ENCODE measurements at places on chromosomes 4 and X.

DNA sequence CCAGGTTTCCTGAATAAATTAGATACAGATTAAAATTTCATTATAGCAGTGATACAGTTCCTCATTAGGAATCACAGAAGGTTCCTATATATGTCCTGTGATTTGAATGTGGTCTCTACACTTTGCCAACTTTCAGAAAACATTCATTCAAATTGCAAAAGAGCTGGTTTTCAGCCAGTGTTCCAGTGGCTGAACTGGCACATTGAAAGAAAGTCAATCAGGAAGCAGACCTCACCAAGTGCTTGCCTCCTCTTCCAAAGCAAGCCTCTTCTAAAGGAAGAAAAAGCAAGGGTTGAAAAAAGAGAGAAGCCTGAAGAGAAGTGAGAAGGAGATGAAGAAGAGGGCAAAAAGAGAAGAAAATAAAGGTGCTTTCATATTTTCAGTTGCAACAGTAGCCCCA, 12.7 kb downstream of the KLHL34 start:
- DNase-seq, result no peak

DNA sequence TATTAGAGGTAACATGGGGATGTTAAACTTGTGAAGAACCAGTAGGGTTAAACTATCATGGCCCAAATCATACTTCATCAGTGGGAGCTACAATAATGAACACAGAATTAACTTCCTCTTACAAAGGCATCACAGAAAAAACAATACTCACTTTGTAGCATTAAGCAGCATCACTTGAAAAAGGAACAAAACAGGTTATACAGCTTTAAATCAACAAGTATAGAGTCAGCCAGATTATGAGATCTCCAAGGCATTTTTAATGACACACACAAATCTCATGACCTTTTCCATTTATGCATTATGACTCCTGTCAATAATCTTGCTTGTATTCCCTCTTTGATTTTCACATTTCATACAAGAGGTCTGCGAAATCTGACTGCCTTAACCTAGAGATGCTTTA, 18.3 kb downstream of the FBXL5 start:
- DNase-seq, result no peak

DNA sequence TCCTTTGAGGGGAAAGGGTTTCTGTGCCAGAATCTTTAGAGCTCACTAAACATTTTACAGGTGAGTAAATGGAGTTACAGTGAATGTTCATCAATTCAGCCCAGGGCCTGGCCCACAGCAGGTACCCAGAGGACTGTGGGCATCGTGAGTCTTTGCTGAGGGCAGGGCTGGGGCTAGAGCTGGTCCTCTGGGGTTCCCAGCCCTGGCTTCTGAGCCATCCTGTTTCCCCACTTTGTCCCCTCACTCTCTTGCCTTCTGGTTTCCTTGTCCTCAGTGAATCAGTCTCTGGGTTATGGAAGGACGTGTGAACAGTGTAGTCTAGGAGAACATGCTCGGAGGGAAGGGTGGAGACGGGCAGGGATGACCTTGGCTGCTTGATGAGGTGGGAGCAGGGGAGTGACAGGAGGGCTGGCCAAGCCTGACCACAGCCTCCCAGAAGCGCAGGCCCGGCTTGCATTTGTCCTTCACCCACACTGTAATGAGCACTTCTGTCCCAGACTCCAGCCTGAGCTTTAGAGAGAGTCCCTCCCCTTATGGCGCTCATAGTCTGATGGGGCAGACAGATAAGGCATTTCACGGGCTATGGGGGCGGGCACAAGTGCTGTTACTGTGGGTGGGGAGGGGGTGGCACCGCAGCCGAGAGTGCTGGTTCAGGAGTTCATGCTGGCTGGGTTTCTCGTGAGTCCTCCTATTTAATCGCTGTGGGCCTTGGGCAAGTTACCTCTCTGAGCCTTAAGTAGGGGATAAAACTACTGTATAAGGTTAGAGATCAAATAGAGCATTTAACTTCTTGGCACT, 17.3 kb downstream of the TBC1D14 start:
- no peak for DNase-seq

- DNase-seq, result no peak
Measured at GRCh38 chrX:129000018-129000417, 523.3 kb downstream of the SMARCA1 start.

- no peak for DNase-seq
Measured at GRCh38 chr4:54645830-54646229, 11.9 kb upstream of the KIT start.

DNA sequence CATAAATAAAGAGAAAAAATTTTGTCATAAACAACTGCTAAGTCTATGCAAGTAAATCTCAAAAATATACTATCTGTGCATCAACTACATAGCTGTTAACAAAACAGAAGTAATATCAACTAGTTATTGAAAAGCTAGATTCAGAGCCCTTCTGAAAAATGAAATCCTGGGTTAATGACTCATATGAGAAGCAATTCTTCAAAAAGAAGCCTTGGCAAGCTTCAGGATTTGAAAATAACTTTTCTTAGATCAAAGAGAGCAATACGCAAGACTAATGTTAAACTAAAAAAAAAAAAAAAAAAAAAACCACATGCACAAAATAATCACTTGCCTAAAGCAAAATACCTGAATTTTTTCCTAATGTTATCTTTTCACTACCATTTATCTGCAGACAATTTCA, 566.1 kb upstream of the BOD1L1 start:
- DNase-seq, result no peak

DNA sequence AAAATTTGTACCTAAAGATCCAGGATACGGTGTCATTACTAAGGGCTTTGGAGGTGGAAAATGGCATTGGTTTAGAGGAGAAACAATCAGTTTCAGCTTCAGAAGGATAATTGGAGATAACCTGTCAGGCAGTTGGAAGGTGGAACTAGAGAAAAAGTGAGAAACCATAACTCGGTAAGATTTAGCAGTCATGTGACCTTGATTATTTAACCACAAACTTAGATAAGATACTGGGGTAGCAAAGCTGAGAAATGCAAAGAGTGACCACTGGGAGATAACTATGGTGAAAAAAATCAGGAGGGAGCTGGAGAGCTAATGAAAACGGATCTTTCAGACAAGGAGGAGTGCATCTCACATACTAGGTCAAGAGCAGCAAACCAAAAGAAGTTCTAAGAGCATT, 58.3 kb upstream of the SMARCA5 start:
- no peak for DNase-seq

GRCh38 chr4:120921456-120922380, 808 bp downstream of the PRDM5 start:
- peak; percentile 20 for DNase-seq

DNA sequence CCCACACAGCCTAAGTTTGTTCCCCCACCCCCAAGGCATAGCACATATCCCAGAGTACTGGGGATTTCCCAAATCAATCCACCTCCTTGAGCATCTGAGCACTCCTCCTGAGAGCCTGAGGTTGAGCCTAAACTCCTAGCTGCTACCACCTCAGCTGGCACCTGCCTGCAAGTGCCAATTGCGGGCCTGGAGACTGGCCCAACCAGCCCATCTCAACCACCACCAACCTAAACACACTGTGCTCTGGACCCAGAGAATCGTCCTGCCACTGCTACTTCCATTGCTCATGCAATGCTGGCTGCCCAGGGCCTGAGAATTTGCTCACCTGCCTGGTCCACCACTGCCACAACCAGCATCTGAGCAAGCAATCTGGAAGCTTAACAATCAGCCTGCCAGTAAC, 177.1 kb downstream of the FGF13 start:
- DNase-seq, result no peak

DNA sequence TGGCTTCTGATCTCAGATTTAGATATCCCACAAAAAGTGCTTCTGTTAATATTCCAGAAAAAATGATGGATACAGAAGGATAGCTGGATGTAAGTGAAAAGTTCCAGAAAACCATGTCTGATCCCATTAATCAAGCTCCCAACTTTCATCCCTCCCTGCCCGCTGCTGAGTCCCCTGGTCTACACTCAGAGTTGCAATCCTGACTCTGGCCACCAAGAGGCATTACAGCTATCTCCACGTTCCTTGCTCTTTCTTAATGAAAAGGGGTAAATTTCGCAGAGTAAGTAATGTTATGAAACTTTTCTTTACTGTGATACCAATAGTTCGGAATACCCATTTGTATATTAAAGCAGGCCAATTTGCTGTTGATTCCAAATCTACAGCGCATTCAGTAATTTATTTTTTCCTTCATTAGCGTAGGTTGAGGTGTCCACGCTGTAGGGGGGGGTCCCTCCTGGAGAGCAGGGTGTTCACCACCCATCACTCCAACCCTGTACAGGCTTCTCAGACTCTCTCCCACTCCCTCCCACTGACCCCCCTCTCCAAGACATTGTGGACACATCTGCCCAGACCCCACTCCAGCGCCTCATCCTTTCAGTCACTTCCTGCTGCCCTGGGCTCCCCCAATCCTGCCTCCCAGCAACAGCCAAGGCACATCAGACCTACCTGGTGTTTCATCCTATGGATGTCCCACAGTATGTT, 55.1 kb downstream of the RAB40A start:
- no peak for DNase-seq

- no peak for DNase-seq
Measured at GRCh38 chr4:186264660-186265059, 1.3 kb upstream of the F11 start.

DNA sequence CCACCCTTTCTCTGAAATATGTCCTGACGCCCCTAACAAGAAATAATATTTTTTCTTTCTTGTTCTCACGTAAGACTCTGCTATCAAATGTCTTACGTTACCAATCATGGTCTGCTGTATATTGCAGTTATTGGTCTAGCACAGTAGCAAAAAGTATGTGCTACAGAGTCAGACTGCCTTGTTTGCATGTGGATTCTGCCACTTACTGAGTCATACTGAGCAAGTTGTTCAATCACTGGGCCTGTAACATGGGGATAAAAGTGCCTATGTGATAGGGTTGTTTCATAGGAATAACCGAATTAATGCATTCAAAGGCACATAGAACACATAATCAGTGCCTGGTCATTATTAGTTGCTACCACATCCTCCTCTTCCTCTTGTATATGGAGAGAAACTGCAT, 14.1 kb downstream of the RPGR start:
- DNase-seq, result no peak

DNA sequence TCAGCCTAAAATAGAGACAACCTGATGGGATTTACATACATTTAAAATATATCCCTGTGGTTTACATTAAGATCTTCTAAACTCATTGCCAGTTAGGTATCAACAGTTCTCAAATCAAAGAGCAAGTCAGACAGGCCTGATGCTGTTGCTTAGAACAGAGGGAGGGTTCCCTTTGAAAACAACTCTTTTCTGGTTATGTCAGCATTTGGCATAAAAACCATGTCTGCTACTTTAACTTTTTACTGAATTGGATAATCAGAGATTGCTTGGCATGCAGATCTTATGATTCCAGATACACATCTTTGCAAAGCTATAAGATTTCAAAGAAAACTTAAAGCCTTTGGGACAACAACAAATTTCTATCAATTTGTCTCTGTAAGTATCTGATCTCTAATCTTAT, 140.8 kb downstream of the CPE start:
- DNase-seq, result no peak

- no peak for DNase-seq
Measured at GRCh38 chr4:163372029-163372428, 28.3 kb downstream of the NPY5R start.

DNA sequence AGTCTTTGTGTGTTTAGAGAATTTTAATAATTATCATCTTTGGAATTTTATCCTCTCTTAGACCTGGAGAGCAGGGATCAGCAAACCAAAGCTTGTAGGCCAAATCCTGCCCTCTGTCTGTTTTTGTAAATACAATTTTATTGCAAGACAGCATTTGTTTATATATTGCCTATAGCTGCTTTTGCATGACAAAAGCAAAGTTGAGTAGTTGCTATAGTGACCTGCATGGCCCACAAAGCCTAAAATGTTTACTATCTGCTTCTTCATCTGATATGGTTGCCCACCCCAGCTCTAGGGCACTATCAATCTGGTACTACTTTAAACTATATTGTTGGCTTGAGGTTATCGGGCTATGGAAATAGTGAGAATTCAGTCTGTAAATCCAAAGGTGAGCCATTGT, 80.3 kb downstream of the GPAT3 start:
- DNase-seq, result no peak

DNA sequence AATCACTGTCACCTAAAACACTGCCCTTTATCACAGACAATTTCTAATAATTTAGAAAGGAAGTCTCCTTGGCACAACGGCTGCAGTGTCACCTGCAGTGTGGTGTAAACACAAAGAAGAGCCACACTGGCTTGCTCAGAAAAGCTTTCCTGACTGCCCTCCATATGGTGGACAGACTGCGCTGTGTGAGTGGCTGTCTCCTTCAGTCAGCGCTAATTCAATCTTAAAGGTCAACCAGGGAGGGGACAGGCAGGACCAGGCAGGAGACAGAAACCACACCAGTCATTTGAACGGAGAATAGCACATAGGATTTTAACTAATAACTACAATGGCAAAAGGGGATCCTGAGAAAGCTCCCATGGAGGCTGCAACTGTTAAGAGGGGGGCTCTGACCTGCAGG, 132.1 kb downstream of the NSUN7 start:
- no peak for DNase-seq
